ENCODE measurements at places on chromosomes 2 and 18.
A peak's percentile ranks its signal among the peaks of the same experiment; 100 is the strongest.

GRCh38 chr2:215338883-215339679, 27.2 kb downstream of the ATIC start:
- H3K27me3 ChIP-seq = no peaks in the 10 kb centered on the region
- no peaks in the 10 kb centered on the region for H3K4me1 ChIP-seq
- H3K4me3 ChIP-seq = no peak overlapping the region
- peaks cover 80% of the 10 kb centered on the region for H3K36me3 ChIP-seq

DNA sequence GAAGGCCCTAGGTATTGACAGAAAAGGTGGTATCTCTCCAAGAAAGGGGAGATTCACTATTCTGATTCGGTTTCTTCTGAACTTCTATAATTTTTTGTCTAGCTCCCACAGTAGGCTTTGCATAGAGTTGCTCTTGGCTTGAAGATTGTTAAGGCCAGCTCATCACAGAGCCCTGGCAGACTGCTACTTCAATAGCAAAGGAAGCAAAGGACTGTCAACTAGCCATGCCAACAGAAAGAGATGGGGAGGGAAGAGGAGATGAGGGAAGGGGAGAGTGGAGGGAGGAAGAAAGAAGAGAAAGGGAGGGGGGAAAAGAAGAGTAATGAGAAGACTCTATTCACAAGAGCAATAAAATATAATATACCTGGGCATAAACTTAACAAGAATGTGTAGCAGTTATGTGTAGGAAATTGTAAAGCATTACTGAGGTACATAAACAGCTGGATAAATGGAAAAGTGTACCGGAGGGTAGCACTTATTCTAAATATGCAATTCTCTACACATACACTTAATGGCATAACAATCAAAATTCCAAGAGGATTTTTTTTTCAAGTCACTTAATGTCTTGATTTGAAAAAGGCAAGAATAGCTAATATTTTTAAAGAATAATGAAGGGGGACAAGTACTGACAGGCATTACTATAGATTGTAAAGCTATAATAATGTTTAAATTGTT, 102.5 kb downstream of the LOXHD1 start:
- H3K36me3 ChIP-seq = no peaks in the 10 kb centered on the region
- no peak overlapping the region for H3K4me3 ChIP-seq
- H3K27me3 ChIP-seq = no peaks in the 10 kb centered on the region

GRCh38 chr2:50952596-50952995, 79.3 kb downstream of the NRXN1 start:
- no peaks in the 10 kb centered on the region for H3K27me3 ChIP-seq
- H3K36me3 ChIP-seq = no peaks in the 10 kb centered on the region
- no peak overlapping the region for H3K27ac ChIP-seq

DNA sequence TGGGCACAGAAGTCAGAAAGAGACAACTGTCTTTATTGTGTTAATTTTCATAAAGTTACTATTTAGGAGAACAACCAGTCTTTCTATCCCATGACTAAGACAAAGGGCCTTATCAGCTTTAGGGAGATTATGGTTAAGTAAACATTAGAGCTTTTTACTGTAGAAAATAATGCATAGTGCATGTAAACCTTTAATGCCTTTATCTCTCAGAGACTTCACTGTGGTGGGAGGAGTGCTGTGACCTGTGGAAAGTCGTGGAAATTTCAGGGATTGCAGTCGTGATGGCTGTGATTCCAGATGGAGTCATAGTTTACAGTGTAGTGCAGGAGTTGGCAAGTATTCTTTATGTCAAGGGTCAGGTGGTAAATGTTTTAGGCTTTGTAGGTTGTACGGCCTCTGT, 15.8 kb downstream of the ZNF236 start:
- DNase-seq = no peak
- H3K4me3 ChIP-seq = no peak overlapping the region
- no peak overlapping the region for H3K27ac ChIP-seq
- H3K27me3 ChIP-seq = no peaks in the 10 kb centered on the region
- H3K36me3 ChIP-seq = no peaks in the 10 kb centered on the region

DNA sequence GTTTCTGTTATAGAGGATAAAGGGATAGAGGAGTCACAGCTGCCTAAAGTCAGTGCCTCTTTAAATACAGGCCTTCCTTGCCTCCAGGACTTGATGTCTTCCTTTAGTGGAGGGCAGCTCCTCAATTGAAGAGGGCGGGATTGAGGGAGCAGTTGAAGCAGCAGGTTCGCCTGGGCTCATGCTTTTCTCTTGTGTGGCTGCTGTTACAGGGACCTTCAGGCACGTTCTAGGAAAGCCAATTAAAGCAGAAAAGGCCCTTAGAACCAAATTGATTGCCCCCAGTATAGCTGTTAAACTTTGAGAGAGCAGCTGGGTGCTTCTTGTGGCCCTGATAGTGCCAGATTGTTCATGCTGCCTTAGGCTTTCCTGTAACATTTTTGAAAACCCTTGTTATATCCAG, 42.0 kb upstream of the LTBP1 start:
- peaks cover 11% of the 10 kb centered on the region for H3K27me3 ChIP-seq
- H3K27ac ChIP-seq = no peak overlapping the region
- DNase-seq = no peak
- no peaks in the 10 kb centered on the region for H3K36me3 ChIP-seq
- no peak overlapping the region for H3K4me3 ChIP-seq
- no peaks in the 10 kb centered on the region for H3K4me1 ChIP-seq

DNA sequence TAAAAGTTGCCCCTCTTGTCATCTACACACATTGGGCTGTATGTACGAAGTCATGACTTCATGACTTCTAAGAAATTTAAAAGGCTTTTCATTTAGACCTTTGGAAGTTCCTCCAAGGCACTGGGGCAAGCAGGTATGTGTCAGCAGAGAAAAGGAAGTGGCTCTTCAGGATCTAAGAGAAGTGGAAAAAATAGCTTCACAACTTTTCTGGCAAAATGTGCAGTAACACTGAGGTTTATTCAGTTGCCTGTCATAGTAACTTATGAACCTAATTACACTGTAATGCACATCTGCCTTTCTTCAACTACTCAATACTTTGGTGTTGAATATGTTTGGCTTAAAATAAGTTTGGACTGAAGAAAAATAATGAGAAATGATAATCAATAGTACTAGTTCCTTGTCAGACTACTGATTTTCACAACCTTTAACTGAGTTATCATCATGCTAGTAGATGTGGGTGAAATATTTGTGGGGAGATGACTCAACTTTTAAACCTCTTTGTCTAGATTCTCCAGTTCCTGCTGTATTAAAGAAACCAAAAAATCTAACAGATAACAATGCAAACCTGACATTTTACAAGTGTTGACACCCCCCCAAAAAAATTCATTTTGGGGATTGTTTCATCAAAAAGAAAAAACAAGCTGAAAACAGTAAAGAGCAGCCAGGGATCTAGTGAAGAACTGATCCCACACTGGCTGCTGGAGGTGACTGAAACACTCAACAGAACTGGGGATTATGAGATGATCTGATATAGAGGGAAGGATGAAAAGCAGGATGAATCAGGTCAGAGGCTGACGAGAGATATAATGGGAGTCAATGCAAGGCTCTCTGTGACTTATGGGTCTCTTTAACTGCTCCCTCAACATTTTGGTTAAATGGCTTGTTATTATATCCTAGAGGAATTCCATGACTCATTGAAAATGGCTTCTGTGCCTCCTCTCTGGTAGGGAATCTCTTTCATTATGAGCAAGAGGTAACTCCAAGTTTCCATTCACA, 84.6 kb downstream of the COLEC12 start:
- H3K27me3 ChIP-seq = peaks cover under 1% of the 10 kb centered on the region
- no peak overlapping the region for H3K4me3 ChIP-seq
- DNase-seq = no peak
- no peak overlapping the region for H3K27ac ChIP-seq
- no peaks in the 10 kb centered on the region for H3K4me1 ChIP-seq

GRCh38 chr2:206260188-206261012, 14.1 kb upstream of the ZDBF2 start:
- no peaks in the 10 kb centered on the region for H3K36me3 ChIP-seq
- H3K4me3 ChIP-seq = no peak overlapping the region
- no peak for DNase-seq
- peaks cover 70% of the 10 kb centered on the region for H3K27me3 ChIP-seq
- no peak overlapping the region for H3K27ac ChIP-seq
- H3K4me1 ChIP-seq = peaks cover 3% of the 10 kb centered on the region

GRCh38 chr2:132790207-132790785, 120.3 kb upstream of the LYPD1 start:
- H3K27ac ChIP-seq = no peak overlapping the region
- no peaks in the 10 kb centered on the region for H3K36me3 ChIP-seq
- H3K4me3 ChIP-seq = no peak overlapping the region
- no peaks in the 10 kb centered on the region for H3K4me1 ChIP-seq

DNA sequence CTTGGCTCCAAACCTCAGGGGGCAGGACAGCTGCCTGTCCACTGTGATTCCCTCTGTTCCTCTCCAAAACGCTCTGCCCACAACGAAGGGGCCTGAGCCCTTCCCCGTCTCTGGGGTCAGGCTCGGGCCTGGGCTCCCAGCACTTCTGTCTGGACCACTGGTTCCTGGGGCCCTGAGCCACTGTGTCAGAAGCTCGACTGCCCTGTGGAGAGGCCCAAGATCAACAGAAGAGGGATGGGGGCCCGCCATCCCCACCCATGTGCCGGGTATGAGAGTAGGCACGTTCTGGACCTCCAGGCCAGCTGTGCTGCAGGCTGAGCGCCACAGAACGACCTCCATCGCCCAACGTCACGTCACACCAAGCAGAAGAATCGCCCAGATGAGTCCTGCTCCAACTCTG, 119.9 kb upstream of the HS6ST1 start:
- no peak for DNase-seq
- H3K4me3 ChIP-seq = no peak overlapping the region
- no peaks in the 10 kb centered on the region for H3K4me1 ChIP-seq
- no peaks in the 10 kb centered on the region for H3K27me3 ChIP-seq
- no peak overlapping the region for H3K27ac ChIP-seq
- H3K36me3 ChIP-seq = no peaks in the 10 kb centered on the region

DNA sequence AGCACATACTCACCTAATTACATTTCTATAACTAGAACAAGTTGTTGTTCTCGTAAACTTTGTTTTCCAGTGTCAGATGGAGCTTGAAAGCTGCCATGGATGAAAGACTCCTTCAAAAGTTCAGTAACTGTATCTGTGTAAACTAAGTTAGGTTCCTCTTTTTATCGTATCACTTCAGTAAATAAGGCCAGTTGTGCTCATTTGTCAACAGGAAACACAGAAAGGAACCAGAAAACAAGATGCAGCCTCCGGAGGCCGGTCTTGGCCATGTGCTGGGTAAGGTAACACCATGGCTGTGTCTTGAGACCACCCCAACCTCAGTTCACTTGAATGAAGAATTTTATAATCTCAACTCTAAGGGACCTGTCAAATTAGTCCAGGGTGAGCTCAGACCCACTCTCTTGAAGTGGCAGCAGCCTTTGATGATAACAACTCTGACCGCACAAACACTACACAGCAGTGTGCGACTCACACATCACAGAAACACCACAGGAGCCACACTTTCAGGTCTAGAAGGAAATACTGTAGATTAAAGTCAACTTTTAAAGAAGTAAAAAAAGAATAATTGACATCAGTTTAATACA, 213.8 kb downstream of the AFF3 start:
- no peaks in the 10 kb centered on the region for H3K27me3 ChIP-seq
- DNase-seq = no peak
- no peak overlapping the region for H3K27ac ChIP-seq
- no peaks in the 10 kb centered on the region for H3K4me1 ChIP-seq
- no peak overlapping the region for H3K4me3 ChIP-seq

GRCh38 chr2:43218155-43218701, 8.2 kb downstream of the ZFP36L2 start:
- H3K4me3 ChIP-seq = peak overlapping the region; percentile 97
- peaks cover 75% of the 10 kb centered on the region for H3K4me1 ChIP-seq
- no peak for DNase-seq
- H3K27me3 ChIP-seq = no peaks in the 10 kb centered on the region
- peaks cover 25% of the 10 kb centered on the region for H3K36me3 ChIP-seq
- H3K27ac ChIP-seq = peak overlapping the region; percentile 62

GRCh38 chr2:86035883-86036668, 69.6 kb downstream of the POLR1A start:
- H3K27ac ChIP-seq = peak overlapping the region; percentile 92
- H3K27me3 ChIP-seq = no peaks in the 10 kb centered on the region
- peak overlapping the region; percentile 29 for H3K4me3 ChIP-seq
- peaks cover 24% of the 10 kb centered on the region for H3K36me3 ChIP-seq

GRCh38 chr2:236352761-236353593, 88.8 kb upstream of the ASB18 start:
- peaks cover 5% of the 10 kb centered on the region for H3K27me3 ChIP-seq
- H3K27ac ChIP-seq = no peak overlapping the region
- H3K4me1 ChIP-seq = no peaks in the 10 kb centered on the region
- peak; percentile 70 for DNase-seq

DNA sequence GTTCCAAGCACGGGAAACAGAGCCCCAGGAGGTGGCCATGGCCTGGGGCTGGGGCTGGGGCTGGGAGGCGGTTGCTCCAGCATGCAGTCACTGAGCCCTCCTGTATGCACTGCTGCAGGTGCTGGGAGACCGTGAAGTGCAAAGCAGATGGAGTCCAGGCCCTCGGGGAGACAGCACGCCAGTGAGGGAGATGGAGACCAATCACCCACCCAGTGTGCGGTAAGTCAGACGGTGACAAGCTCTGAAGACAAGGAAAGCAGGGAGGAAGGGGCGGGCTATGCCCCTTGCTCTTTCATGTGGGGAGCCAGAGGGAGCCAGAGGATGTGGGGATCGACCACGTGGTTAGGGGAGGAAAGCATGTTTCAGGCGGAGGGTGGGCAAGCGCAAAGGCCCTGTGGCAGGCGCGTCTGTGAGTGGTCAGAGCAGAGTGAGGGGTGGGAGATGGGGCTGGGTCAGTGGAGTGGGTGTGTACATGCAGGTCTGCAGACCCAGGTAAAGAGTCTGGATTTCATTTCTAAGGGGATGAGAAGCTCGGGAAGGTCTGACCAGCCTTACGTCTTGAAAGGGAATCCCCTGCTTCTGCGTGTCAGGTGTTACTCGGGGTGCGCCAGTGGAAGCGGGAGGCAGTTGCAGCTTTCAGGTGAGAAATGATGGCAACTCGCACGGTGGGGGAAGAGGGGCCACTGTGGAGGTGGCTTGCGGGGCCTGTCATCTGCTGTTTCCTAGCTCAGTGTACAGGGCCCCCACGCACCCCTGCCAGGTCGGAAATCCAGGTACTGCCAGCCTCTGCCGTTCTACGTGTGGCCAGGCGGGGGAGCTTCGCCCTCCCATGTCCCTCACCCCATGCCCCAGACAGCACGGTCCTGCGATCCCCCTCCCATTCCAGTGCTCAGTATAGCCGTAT, 19.4 kb downstream of the RRM2 start:
- no peaks in the 10 kb centered on the region for H3K36me3 ChIP-seq
- H3K4me3 ChIP-seq = no peak overlapping the region
- no peaks in the 10 kb centered on the region for H3K27me3 ChIP-seq
- H3K4me1 ChIP-seq = peaks cover 22% of the 10 kb centered on the region
- DNase-seq = no peak

- H3K27me3 ChIP-seq = no peaks in the 10 kb centered on the region
- no peak for DNase-seq
- H3K36me3 ChIP-seq = no peaks in the 10 kb centered on the region
- H3K4me3 ChIP-seq = no peak overlapping the region
Observed at GRCh38 chr2:239337877-239338484, 62.8 kb downstream of the HDAC4 start.

DNA sequence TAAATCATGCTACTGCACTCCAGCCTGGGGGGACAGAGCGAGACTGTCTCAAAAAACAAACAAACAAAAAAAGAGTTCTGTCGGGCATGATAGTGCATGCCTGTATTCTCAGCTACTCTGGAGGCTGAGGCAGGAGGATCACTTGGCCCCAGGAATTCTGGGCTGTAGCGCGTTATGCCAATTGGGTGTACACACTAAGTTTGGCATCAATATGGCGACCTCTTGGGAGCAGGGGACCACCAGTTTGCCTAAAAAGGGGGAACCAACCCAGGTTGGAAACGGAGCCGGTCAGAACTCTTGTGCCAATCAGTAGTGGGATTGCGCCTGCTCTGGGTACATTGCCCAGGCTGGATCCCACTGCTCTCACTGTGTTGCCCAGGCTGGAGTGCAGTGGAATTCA, 49.7 kb downstream of the SDC1 start:
- H3K36me3 ChIP-seq = no peaks in the 10 kb centered on the region
- no peaks in the 10 kb centered on the region for H3K27me3 ChIP-seq
- no peak overlapping the region for H3K27ac ChIP-seq
- DNase-seq = no peak
- no peak overlapping the region for H3K4me3 ChIP-seq
- no peaks in the 10 kb centered on the region for H3K4me1 ChIP-seq

Data from CD4-positive, alpha-beta T cell (primary cell).